Osteoblast (primary cell): ENCODE measurements at places on chromosomes 7 and 10. TPM values are rescaled to one million over a fixed set of nuclear protein-coding genes. Genes with fewer than 3 reads are reported as not detected.

CFAP58 gene
- total RNA-seq, result 0.36 and 0.59 TPM in 2 replicates

GNG11 gene
- total RNA-seq, result 7.6 and 8.8 TPM in 2 replicates

DNA sequence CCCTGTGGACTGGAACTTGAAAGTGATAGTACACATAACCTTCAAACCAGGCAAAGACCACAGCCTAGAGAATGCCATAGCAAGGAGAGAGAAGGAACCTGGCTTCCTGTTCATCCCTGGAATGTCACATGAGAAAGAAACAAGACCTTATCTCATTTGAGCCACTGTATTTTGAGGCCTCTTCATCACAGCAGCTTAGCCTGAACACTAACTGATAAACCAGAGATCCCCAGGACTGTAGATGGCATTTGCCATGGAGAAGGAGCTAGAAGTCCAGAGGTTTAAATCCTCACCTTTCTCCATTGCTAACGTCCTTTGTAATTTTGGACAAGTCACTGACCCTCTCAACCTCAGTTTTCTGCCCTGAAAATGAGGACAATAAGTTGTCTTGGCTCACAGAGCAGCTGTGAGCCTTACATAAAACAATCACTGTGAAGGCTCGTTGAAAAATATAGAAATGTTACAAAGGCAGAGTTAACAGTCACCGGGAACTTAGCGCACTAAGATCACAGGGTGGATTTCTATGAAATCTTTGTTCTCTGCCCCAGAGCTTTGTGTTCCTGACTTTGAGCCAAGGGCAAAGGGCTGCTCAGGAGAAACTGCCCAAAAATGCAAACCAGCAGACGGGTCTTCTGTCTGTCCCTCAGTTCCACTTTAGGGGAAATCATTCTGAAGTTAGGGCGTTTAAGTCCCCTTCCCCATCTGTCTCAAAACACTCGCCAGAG, 197.0 kb downstream of the USP6NL start:
- DNase-seq, result no peak

LBX1 gene
- not detected in 2 replicates for total RNA-seq

DNA sequence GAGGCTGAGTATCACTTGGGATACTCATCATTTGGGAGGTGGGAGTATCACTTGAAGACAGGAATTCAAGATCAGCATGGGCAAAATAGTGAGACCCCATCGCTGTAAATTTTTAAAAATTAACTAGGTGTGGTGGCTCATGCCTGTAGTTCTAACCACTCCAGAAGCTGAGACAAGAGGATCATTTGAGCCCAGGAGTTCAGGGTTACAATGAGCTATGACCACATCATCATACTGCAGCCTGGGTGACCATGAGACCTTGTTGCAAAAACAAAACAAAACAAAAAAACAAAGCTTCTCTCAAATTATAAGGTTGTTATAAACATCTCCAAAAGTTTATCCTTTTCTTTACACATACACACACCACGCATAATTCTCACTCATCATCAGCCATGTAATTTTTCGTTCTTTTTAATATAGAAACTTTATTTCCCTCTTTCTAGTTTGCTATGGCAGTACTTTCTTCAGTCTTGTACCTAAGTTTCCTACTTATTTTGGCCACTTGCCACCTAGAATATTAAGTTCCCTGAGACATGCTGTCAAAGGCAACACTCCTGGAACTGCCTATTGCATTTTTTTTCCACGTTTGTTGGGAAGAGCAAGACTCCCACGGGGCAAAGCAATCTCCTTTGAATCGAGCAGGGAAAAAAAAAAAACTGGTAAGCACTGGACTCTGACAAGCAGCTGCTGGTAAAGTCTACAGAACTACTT, 37.1 kb downstream of the SKIDA1 start:
- no peak for DNase-seq

NUTM2B gene
- 0.72 and 0.88 TPM in 2 replicates for total RNA-seq

PWWP2B gene
- total RNA-seq, result 15.3 and 18.5 TPM in 2 replicates

ACSM6 gene
- not detected in 2 replicates for total RNA-seq

TRPV5 gene
- not detected in 2 replicates for total RNA-seq

DNA sequence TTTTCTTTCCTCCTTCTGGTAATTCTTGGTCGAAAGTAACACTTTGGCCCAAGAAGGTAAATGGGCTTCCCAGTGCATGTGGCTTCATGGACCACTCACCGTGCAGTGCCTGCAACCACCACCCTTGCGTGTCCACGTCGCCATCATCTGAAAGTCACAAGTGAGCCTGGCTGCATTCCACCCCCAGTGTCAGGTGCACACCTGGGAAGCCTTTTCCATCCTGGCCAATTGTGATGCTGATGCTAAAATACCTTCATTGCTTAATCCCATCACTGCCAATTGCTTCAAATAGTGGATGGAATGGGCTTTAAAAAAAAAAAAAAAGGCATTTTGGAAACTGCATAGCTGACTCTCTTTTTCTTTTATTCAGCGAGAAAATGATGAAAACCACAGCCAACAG, 228.9 kb downstream of the ARHGAP21 start:
- no peak for DNase-seq

- DNase-seq, result no peak
Measured at GRCh38 chr7:87199700-87200450, 19.7 kb downstream of the TMEM243 start.

DNA sequence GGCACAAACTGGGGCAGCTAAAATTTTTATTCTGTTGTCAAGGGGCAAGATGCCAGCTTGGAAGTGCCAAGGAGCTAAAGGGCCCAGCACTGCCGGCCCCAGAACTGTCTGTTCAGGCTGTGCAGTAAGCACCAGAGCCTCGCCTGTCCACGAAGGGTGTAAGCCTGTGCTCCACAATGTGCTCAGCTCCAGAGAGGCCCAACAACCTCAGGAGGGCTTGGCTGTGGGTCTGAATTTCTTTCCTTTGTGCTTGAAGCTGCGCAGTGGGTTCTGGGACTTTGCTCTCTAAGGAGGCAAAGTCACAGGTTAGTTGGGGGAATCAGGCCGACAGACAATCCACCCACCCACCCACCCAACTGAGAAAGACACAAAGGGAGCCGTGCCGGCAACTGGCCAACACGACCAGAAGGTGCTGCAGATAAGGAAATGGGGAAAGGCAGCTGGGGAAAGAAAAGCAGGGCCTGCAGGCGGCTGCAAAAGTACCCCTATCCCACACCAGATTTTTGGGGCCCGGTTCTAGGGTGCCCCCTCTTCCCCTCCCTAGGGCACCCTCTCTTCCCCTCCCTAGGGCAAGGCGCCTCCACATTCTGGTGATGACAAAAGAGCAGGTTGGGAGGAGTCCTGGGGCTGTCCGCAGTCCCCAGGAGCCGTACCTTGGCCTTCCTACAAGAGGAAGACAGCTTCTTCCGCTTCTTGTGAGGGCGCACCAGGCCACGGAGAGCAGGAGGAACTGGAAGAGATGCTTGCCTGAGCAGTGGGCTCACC, 7.7 kb downstream of the DDX56 start:
- no peak for DNase-seq

DNA sequence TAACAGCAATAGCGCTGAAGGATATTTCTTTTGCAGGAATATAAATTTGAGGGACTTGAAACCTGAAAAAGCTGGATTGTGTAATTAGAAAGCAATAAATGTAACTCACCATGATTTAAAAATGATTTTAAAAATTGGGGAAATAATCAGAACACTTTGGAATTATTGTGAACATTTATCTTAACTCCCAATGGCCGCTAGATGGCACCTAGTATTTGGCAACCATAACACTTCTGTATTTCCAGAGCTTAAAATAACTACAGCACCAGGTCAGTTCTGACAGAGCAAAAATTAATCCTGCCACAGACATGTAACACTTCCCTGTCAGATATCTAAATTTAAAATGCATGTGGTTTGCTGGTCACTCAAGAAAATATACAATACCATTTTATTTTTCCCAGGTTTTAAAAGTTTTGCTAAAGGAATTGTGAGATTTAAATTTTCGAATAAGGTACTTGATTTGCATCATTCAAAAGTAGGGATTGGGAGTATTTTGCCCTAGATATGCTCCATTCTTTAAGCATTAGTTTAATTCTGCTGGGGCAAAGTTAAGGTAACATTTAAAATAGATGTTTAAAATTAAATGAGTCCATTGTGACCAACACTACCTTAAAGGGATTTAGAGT, 144.5 kb downstream of the PPP1R3A start:
- DNase-seq, result peak; percentile 4

CALHM1 gene
- not detected in 2 replicates for total RNA-seq

DNA sequence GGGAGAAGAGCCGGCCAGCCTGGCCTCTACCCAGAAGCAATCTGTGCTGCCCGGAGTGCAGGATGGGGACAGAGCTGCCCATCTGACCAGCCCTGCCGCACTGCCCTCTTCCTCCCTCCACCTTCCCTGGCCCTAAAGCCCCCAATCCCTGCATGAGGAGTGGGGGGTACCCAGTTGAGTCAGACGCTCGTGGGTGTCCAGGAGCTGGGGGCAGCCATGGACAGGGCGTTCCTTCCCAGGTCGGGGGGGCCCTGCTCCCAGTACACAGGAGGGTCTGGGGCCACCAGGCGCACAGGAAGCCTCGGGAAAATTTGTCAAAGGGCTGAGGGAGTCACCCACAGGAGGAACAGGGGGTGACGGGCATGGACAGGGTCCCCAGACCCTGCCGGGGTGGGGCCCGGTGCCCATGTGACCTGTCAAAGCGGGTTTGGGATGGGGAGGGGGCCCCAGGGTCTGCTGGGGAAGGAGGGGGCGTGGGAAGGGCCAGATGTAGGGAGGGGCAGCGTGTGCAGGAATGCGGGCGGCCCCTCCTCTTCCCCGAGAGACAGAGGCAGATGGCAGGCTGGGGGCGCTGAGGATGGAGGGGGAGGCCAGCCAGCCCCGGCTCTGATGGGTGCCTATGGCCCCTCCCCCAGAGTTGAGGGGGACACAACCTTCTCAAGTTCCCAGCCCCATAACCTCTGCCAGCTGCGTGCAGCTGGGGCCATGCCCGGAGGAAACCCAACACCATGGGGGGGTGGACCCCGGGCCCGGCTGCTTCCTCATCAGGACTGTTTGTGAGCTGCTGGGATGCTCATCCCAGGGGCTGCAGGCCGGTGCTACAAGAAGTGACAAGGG, 21.5 kb upstream of the GRIFIN start:
- DNase-seq, result peak; percentile 93

DNA sequence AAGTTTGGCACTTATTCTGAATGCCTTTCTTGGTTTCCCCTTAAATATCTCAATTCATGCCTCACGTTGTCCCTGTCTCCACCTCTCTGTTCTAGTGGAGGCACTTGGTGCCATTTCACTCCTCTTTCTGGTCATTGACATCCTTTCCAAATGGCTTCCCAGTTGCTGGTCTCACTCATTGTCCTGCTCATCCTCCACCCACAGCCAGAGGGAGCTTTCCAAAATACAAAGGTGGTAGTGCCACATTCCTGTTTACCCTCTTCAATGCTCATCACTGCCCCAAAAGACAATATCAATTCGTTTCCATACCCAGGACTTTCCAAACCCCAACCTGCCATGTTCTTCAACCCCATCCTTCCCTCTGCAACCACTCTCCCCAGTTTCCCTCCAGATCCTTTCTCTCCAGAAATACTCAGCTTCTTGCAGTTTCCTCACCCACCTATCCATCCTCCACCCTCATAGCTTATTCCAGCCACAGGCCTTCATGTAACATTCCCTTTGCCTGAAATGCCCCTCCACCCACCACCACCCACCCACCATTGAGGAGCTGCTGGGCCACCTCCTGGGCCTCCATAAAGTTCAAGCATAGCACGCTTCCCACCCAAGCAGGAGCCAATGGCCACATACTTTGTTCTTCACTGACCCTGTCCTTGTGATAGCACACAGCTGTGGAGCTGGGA, 63.1 kb upstream of the ADRB1 start:
- DNase-seq, result no peak

DNA sequence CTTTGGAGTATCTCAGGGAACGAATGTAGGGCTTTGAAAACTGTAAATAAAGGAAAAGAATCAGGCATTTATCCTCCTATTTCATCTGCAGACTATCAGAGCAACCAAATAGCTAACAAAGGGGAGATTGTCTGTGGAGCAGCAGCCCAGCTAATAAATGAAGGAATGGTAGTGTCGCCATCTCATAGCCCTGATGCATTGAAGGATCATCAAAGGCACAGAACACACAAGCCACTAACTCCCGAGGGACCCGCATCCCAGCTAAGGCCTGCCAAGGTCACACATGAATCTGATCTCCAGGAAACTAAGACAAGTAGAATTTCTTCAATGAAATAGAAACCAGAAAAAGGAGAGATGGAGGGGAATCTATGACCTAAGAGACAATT, 38.2 kb downstream of the CALML5 start:
- DNase-seq, result peak; percentile 75

DNA sequence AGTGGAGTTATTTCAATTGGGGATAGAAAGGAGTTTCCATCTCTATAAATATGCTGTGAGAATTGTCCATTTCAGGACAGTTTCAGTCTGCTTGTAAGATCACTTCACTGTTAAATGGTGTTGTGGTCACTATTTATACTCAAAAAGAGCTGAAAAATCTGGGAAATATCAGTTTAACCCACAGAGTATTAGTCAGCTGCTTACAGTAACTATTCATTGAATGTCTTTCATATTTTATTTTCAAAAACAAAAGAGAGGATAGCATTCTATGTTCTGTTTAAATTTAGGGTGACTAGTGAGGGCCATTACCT, 85.4 kb upstream of the PLXDC2 start:
- DNase-seq, result no peak

EBLN1 gene
- total RNA-seq, result not detected in 2 replicates
